Right cardiac atrium (tissue), 5 donors: ENCODE measurements at places on chromosomes 4 and X.

GRCh38 chrX:97616883-97617530 lies 733.3 kb downstream of the RPA4 start:
- no peak for DNase-seq

GRCh38 chr4:113179996-113180395 lies 130.5 kb downstream of the ANK2 start:
- DNase-seq, result no peak

GRCh38 chr4:168588916-168589531 lies 92.2 kb downstream of the PALLD start:
- no peak for DNase-seq

DNA sequence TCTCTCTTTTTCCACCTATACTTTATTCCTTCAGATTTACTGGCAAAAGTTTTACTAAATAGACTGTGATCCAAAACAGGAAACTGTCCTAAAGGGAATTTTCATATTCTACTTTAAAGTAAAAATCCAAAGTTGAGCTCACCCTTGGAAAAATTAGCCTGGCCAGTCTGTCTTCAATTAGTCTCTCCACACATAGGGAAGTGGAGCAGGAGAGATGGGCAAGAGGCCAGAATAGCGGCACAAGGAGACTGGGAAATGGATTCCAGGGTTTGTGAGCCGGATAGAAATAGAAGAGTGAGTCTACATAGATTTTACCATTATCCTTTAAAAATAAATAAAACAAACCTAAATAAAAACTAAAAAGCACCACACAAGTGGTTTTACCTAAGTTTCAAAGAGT lies 16.2 kb upstream of the FRMD7 start:
- DNase-seq, result no peak

DNA sequence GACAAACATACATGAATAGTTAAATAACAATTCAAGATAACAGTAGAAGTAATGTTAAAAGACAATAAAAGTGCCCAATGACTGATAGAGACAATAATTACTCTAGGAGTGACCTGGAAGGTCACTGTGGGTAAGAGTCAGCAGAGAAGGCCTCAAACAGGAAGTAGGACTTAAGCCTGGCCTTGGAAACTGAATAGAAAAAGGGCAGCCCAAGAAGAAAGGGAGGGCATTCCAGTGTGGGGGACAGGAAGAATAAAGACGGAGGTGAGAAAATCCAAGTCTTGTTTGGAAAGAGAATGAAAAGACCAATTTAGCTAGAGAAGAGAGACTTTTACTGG lies 6.0 kb downstream of the P2RY4 start:
- no peak for DNase-seq

GRCh38 chr4:6986072-6986780 lies 56.9 kb upstream of the TADA2B start:
- peak; percentile 71 for DNase-seq

- no peak for DNase-seq
Observed at GRCh38 chrX:91435395-91435794, 756 bp downstream of the PABPC5 start.

DNA sequence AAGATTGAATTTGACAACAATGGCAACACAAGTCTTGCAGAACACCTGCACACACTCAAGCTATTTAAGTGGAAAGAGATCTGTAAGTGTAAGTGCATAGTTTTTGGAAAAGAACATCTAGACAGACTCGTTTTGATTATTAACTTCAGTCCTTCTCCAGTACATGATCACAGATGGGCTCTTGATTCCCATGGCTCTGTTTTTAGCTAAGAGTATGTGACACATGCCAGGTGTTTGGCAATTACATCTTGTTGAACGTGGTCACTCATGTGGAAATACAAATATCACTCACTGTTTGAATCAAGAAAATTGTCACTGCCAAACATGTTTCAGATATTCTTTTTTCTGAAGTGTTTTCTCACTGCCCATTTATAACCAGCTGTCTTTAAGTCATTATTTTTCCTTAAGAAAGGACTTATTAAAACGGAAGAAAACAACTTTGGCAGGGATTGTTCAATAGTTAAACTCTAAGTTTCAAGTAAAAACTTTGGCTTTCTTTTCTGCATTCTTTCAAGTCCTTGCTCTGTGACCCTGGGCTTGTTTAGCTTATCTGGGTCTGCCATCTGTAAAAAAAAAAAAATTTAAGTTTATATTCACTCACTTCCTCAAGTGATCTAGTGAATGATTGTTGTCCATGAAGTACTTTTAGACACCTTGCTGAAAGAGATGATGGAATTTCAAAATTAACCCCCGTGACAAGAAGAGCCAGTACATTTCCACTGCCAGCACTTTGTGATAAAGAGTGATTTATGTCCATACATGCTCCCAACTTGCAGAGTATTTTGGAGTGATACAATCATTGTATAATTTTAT lies 125.4 kb downstream of the ATXN3L start:
- no peak for DNase-seq
